ENCODE measurements at places on chromosomes 7 and 10.

- no peak for DNase-seq
These were observed 42.7 kb upstream of the SEMA3D start for GRCh38 chr7:85229544-85229943.

GRCh38 chr7:66950763-66951162, 29.7 kb downstream of the TMEM248 start:
- no peak for DNase-seq

- DNase-seq = no peak
These were observed 30.1 kb upstream of the PTPRN2 start for GRCh38 chr7:158617737-158618128.

DNA sequence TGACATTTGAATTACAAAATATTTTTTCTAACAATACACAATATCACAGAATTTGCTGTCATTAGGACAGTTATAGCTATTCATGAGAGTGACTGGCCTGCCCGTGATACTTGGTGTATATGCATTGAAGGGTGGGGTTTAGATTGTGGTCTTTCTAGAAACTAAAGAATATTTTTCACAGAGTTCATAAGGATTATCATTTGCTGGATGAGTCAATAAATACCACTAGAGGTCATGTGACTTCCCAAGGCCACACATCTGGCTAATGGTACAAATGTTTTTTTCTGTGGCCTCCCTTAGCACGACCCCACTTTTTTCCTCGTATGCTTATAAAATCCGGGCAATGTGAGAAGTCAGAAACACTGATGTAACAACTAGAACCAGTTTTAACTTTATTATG, 5.2 kb downstream of the OPTN start:
- DNase-seq = no peak

GRCh38 chr7:422191-422885, 97.3 kb downstream of the PDGFA start:
- no peak for DNase-seq

GRCh38 chr10:119754085-119754484, 28.2 kb downstream of the INPP5F start:
- no peak for DNase-seq

DNA sequence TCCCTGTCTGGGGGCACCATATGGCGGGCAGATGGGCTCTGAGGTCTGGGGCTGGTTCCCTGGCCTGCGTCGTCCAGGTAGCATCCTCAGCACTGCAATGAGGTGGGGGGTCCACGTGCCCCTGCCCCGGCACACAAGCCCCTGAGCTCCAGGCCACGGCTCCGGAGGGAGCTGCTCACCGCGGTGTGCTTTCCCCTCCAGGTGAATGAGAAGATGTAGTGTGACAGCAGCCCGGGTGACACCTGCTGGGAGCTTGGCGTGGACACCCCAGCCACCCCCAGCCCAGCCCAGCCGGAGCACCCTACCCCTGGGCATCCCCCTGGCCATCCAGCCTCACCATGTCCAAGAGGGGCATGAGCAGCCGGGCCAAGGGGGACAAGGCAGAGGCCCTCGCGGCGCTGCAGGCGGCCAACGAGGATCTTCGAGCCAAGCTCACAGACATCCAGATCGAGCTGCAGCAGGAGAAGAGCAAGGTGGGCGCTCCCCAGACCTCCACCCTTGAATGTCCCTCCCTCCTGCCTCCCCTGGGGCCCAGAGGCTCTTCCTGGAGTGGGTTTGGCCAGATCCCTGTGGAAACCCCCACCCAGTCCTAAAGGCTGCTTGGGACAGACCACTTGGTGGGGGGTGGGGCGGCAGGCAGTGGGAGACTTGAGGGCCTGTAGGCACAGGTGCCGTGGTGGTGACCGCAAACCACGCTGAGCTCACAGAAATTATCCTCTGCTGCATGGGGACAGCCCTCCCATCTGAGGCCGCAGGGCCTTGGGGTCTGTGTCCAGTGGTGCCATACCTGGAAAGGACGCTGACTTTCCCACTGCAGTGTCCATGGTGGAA, 38.9 kb downstream of the JAKMIP3 start:
- DNase-seq = no peak

DNA sequence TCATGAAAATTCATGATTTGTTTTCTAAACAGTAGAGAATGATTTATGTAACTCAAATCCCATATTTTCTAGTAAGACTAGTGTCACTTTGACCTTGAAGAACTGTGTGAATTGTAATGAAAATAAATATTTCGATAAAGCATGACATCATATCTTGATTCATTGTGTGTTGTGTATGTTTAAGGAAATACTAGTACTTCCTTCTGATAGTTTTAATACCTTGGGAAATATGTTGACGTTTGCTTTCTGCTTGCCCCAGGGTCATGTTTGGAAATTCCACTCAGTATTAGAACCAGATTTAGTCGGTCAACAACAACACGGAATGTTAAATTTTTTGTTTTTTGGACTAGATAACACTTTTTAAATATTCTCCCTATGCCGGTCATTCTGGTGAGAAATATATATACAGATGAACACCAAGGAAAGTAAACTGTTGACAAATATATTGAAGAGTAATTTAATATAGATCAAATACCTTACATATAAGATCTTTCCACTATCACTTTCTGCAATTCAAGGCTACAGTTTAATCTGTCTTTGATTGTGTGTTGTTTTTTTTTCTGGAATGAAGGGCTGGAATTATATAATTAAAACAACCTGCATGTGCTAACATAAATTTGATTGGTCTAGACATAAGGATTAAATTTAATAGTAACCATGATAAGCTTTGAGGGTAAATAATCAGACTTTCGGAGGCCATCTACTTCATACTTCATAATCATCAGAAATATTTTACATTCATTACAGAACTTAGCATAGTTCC, 126.2 kb downstream of the MDFIC start:
- DNase-seq = no peak

DNA sequence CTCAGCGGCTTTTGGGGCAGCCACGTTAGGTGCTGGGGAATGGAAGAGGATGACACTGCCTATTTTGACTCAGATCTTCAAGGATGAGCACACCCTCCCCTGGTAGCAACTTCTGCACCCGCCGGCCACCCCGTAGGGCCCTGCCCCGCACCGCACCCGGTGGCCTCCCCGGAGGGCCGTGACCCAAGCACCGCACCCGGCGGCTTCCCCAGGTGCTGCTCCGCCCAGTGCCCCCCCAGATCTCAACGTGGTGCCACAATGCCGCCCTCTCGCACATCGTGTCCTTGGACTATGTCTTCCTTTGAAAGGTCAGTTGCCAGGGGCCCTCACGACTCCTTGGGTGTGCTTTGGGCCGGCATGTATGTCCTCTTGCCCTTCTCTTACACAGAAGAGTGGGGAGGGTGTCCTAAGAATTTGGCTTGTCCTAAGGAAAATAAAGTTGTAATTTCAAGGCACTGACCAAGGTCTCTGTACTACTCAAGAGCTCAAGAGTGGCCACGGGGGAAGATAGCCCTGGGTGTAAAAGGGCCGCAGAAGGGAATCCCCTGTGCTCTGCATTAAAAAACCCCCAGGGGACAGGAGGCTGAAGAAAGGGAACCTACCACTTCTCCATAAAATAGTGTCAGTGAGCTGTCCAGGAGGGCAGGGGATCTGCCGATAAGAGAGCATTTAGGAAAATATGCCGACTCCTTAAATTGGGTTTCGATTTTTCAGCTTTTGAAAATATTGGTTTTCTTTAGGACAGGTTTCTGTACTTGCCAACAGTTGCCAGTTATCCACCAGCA, 1.6 kb upstream of the LANCL2 start:
- no peak for DNase-seq

- DNase-seq = no peak
These were observed 22.8 kb downstream of the VPS26A start for GRCh38 chr10:69146759-69147158.

DNA sequence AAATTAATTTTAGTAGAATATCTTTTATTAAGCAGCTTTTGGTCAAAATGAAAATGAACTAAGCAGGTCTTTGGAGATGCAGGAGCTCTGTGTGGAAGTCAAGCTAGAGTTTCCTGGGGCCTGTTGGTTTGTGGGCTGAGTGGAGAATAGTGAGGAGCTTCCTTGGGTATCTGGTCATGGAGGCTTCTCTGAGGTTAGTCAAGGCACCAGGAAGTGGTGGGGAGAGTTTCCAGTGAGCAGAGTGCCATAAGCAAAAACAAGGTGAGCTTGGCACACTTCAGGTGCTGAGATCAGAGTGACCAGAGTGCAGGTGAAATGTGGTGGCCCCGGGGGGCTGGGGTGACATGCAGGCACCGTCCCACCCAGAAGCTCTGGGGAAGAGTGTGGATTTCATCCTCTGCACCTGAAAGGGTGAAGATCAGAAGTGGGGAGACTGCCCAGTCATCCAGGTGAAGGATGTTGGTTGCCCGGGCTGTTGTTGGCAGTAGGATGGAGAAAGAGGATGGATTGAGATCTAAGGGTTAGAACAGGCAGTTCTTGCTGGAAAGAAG, 77.4 kb downstream of the WDR37 start:
- no peak for DNase-seq

DNA sequence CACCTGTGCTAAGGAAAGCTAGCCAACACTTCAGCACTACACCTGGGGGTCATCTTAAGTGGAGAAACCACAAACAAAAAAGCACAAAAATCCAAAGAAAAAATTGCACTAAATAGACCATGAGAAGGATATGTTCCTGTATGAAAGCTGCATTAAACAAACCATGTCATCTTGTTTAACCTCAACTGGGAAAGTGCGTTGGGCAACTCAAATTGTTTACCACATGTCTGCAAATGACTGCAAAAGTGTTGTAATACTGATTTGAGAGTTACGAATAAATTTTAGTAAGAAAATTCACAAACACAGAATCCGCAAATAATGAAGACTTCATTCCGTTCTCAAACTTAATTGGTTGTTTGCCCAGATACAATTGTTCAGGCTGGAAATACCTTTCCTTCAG, 111.9 kb upstream of the EGFR start:
- DNase-seq = no peak

DNA sequence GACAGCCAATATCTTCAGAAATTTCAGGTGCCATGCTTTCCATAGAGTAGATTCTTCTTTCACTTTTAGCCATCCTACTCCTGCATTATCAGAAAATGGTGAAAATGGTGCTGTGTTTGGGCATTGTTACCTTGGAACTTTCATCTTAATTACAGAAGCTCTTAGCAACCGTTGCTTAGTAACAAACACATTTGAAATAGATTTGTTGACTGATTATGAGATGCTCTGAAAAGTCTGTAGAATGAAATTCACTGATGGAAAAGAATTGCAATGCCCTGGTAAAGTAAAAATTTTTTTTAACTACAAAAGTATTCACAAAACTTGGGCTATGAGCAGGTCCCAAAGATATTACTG, 249.3 kb upstream of the NEBL start:
- DNase-seq = no peak

GRCh38 chr10:58266003-58266825, 1.5 kb downstream of the IPMK start:
- no peak for DNase-seq

DNA sequence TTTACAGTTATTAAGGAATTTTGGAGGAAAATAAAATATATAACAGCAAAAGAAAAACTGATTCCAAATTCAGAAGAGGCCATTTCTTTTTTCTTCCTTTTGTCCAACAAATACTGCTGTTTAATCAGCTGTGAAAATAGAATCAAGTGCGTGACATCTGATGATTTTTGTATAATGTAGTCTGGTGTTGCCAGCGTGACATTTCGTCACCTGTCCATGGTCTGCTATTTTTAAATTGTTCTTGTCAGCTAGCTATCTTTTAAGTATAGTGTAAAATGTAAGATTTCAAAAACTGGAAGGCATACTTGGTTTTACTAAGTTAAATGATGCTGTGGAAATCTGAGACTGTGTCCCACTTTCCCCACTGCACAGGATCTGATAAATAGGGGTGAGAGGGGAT, 105.9 kb downstream of the CPEB3 start:
- DNase-seq = no peak

DNA sequence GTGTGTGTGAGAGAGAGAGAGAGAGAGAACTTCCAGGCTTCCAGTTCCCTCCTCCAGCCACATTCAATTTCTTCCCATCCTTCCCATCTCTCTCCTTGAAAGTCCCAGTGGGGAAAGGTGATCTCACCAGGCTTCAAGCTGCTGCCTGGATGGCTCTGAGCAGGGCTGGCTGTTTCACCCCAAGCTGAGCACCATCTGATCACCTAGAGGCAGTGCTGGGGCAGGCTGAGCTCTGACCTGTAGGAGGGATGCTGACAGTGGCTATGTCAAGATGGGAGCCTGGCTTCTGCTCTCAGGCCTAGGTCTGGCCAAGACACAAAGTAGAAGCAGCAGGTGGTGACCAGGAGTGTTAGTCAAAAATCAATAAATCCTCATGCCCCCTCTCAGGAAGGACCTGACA, 370.8 kb downstream of the PLXNA4 start:
- DNase-seq = no peak

- no peak for DNase-seq
These were observed 481.1 kb downstream of the SEMA3D start for GRCh38 chr7:84705706-84706105.

DNA sequence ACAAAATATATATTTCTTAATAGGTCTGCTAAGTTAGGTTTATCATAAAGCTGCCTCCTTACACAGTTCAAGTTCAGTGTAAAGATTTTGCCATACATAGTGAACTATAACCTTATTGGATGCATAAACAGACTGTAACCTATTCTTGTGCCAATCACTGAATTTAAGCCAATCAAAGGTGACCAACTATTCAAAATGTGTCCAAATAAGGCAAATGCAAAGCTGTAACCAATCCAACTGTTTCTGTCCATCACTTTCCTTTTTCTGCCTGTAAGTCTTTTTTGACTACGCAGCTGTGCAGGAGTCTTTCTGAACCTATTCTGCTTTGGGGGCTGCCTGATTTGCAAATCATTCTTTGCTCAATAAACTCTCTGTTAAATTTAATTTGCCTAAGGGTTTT, 11.6 kb upstream of the DNMBP start:
- DNase-seq = no peak

- DNase-seq = no peak
These were observed 33.7 kb downstream of the NRBF2 start for GRCh38 chr10:63166742-63167258.

GRCh38 chr10:23199768-23200511, 7.8 kb downstream of the PTF1A start:
- no peak for DNase-seq

DNA sequence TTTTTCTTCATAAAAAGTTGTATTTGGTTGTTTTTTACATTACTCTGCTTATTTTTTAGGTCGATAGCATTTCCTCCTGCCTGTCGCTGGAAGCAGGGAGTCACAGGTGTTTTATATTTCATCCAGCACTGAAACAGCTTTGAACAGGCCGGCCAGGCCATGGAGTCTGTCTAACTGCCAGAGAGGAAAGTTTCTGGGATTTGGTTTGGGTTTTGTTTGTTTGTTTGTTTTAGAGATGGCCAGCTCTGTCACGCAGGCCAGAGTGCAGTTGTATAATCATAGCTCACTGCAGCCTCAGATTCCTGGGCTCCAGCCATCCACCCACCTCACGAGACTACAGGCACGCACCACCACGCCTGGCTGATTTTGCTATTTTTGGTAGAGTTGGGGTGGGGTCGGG, 23.4 kb downstream of the PROSER2 start:
- DNase-seq = no peak

DNA sequence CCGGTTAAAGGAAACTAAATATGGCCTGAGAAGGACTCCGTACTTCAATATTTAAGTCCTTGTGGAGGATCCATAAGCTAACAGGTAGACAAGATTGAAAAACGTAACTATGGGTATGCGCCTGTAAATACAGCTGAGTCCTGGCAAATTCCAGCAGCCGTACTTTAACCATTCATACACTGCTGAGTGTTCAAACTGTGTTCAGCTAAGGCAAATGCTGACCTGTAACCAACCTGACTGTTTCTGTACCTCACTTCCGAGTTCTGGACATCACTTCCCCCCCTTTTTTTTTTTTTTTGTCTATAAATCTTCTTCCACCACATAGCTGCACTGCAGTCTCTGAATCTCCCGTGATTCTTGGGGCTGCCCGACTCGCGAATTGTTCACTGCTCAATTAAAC, 69.1 kb downstream of the SRPK2 start:
- DNase-seq = no peak

GRCh38 chr7:91064938-91065337, 199.3 kb upstream of the FZD1 start:
- no peak for DNase-seq

All from activated CD4-positive, CD25-positive, alpha-beta regulatory T cell (primary cell).